Natural killer cell treated with Interleukin-12 subunit alpha and Interleukin-12 subunit beta and Interleukin-15 and Interleukin-18, amount 100 ng/mL, for 72 hours (primary cell): ENCODE measurements at places on chromosomes 5 and 9. TPM values are rescaled to one million over a fixed set of nuclear protein-coding genes. Genes with fewer than 3 reads are reported as not detected.

DNA sequence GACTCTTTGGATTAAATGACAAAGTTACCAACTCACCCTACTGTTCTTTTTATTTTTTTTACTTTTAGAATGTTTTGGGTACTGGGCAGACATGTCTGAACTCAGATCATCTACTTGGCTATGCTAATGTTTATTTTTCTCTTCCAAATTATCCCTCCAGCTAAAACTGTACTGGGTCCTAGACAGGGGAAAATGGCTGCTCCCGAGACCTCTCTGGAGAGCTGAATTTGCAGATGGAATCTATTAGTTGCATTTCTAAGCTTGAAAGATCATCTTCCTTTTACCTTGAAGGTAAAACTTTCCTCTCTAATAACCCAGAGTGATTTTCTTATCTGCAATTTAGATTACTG lies 197.5 kb upstream of the SEMA6A start:
- H3K27ac ChIP-seq, result no peak overlapping the region
- no peak overlapping the region for H3K4me3 ChIP-seq
- H3K4me1 ChIP-seq, result no peaks in the 10 kb centered on the region
- no peaks in the 10 kb centered on the region for H3K27me3 ChIP-seq
- H3K36me3 ChIP-seq, result no peaks in the 10 kb centered on the region

- H3K4me3 ChIP-seq, result no peak overlapping the region
- H3K27me3 ChIP-seq, result no peaks in the 10 kb centered on the region
- H3K4me1 ChIP-seq, result no peaks in the 10 kb centered on the region
- H3K27ac ChIP-seq, result no peak overlapping the region
Measured at GRCh38 chr9:23322392-23322791, 503.6 kb downstream of the ELAVL2 start.

- DNase-seq, result no peak
- no peaks in the 10 kb centered on the region for H3K27me3 ChIP-seq
- H3K4me3 ChIP-seq, result no peak overlapping the region
- H3K4me1 ChIP-seq, result no peaks in the 10 kb centered on the region
- peaks cover 6% of the 10 kb centered on the region for H3K36me3 ChIP-seq
Measured at GRCh38 chr5:4373051-4373820, 766.9 kb upstream of the ADAMTS16 start.

- H3K4me3 ChIP-seq, result no peak overlapping the region
- no peaks in the 10 kb centered on the region for H3K4me1 ChIP-seq
- no peaks in the 10 kb centered on the region for H3K27me3 ChIP-seq
- no peak overlapping the region for H3K27ac ChIP-seq
- no peaks in the 10 kb centered on the region for H3K36me3 ChIP-seq
Measured at GRCh38 chr5:10138395-10139057, 111.2 kb downstream of the ATPSCKMT start.

GRCh38 chr5:90528601-90529193 lies 687 bp downstream of the LYSMD3 start:
- peak overlapping the region; percentile 93 for H3K4me3 ChIP-seq
- DNase-seq, result no peak
- H3K27me3 ChIP-seq, result peaks cover 14% of the 10 kb centered on the region
- peak overlapping the region; percentile 93 for H3K27ac ChIP-seq

- H3K36me3 ChIP-seq, result no peaks in the 10 kb centered on the region
- no peak overlapping the region for H3K27ac ChIP-seq
- no peak for DNase-seq
- H3K4me1 ChIP-seq, result no peaks in the 10 kb centered on the region
- no peaks in the 10 kb centered on the region for H3K27me3 ChIP-seq
Measured at GRCh38 chr5:79193643-79194042, 42.3 kb upstream of the JMY start.

DNA sequence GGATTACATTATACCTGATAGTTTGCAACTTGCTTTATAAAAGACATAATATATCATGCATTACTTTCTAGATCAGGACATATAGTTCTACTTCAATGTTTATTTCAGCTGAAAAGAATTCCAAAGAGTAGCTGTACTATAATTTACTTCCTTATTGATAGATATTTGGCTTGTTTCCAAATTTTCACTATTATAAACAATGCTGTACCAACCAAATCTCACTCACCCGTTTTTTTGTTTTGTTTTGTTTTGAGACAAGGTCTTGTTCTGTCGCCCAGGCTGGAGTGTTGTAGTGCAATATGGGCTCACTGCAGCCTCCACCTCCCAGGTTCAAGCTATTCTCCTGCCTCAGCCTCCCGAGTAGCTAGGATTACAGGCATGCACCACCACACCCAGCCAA lies 132.7 kb downstream of the GNAQ start:
- H3K4me1 ChIP-seq, result peaks cover 13% of the 10 kb centered on the region
- H3K27me3 ChIP-seq, result no peaks in the 10 kb centered on the region
- DNase-seq, result no peak
- H3K27ac ChIP-seq, result no peak overlapping the region
- no peak overlapping the region for H3K4me3 ChIP-seq
- no peaks in the 10 kb centered on the region for H3K36me3 ChIP-seq

GRCh38 chr5:54529565-54529964 lies 12.0 kb downstream of the SNX18 start:
- no peaks in the 10 kb centered on the region for H3K27me3 ChIP-seq

- no peaks in the 10 kb centered on the region for H3K27me3 ChIP-seq
- no peaks in the 10 kb centered on the region for H3K36me3 ChIP-seq
- peak overlapping the region; percentile 44 for H3K4me3 ChIP-seq
- no peak for DNase-seq
- peak overlapping the region; percentile 43 for H3K27ac ChIP-seq
- peaks cover 40% of the 10 kb centered on the region for H3K4me1 ChIP-seq
Measured at GRCh38 chr9:38003230-38003629, 65.8 kb downstream of the SHB start.

GRCh38 chr9:114300153-114300845 lies 22.6 kb upstream of the ORM1 start:
- no peaks in the 10 kb centered on the region for H3K4me1 ChIP-seq
- DNase-seq, result no peak
- H3K4me3 ChIP-seq, result no peak overlapping the region
- H3K27me3 ChIP-seq, result no peaks in the 10 kb centered on the region
- no peak overlapping the region for H3K27ac ChIP-seq
- H3K36me3 ChIP-seq, result peaks cover 4% of the 10 kb centered on the region

- DNase-seq, result no peak
- no peak overlapping the region for H3K4me3 ChIP-seq
- H3K36me3 ChIP-seq, result no peaks in the 10 kb centered on the region
- no peaks in the 10 kb centered on the region for H3K4me1 ChIP-seq
- H3K27ac ChIP-seq, result no peak overlapping the region
- H3K27me3 ChIP-seq, result no peaks in the 10 kb centered on the region
Measured at GRCh38 chr9:87527211-87527916, 29.7 kb downstream of the DAPK1 start.

- no peak for DNase-seq
- no peak overlapping the region for H3K27ac ChIP-seq
- H3K4me3 ChIP-seq, result peak overlapping the region; percentile 36
- H3K4me1 ChIP-seq, result no peaks in the 10 kb centered on the region
- H3K27me3 ChIP-seq, result peaks cover 40% of the 10 kb centered on the region
Measured at GRCh38 chr5:69493396-69494133, 975 bp downstream of the OCLN start.

DNA sequence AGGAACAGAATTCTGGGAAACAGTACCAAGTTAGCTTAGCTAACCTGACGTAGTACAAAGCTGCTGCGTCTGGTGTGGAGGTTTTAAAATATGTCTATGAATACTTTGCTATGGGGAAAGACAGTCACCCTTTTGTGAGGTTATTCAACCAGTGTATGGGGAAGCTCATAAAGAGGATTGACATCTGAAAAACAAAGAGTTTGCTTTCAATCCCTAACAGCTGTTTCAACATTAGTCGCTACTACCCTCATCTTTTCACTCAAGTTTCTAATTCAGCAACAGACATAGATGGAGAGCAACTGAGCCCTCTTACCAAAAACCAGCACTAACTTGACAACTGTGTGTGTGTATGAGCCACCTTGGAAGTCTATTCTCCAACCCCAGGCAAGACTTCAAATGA lies 7.8 kb upstream of the MSANTD3 start:
- H3K4me3 ChIP-seq, result no peak overlapping the region
- no peaks in the 10 kb centered on the region for H3K4me1 ChIP-seq
- H3K36me3 ChIP-seq, result no peaks in the 10 kb centered on the region
- H3K27ac ChIP-seq, result no peak overlapping the region

GRCh38 chr5:9046756-9047481 lies 499.0 kb downstream of the SEMA5A start:
- H3K36me3 ChIP-seq, result no peaks in the 10 kb centered on the region
- no peaks in the 10 kb centered on the region for H3K27me3 ChIP-seq
- no peaks in the 10 kb centered on the region for H3K4me1 ChIP-seq
- no peak overlapping the region for H3K4me3 ChIP-seq
- DNase-seq, result no peak
- H3K27ac ChIP-seq, result no peak overlapping the region

- H3K4me3 ChIP-seq, result no peak overlapping the region
- DNase-seq, result no peak
Measured at GRCh38 chr9:109799141-109799540, 19.1 kb downstream of the PALM2AKAP2 start.

GRCh38 chr9:73079326-73079725 lies 72.3 kb upstream of the ANXA1 start:
- H3K4me1 ChIP-seq, result no peaks in the 10 kb centered on the region
- no peak overlapping the region for H3K27ac ChIP-seq
- H3K36me3 ChIP-seq, result no peaks in the 10 kb centered on the region
- DNase-seq, result no peak
- H3K27me3 ChIP-seq, result peaks cover 25% of the 10 kb centered on the region

The VLDLR gene
- 20.3 TPM for total RNA-seq

The FOXD4L6 gene
- not detected for total RNA-seq

The RALGPS1 gene
- 4.4 TPM for total RNA-seq

The ANXA1 gene
- 37.0 TPM for total RNA-seq

The FOXD4L4 gene
- total RNA-seq, result not detected

The TLE1 gene
- 1.0 TPM for total RNA-seq

The GRXCR2 gene
- total RNA-seq, result not detected

The SPINK1 gene
- total RNA-seq, result not detected

The PCDH12 gene
- 1.3 TPM for total RNA-seq
